ENCODE measurements at places on chromosomes 6 and 20. TPM values are rescaled to one million over a fixed set of nuclear protein-coding genes. Genes with fewer than 3 reads are reported as not detected.

The UBE2J1 gene
- 31.2 TPM for total RNA-seq

The MYB gene
- total RNA-seq: 30.7 TPM

The PCK1 gene
- not detected for total RNA-seq

The CGA gene
- total RNA-seq: not detected

The SIRPG gene
- 16.8 TPM for total RNA-seq

Data from activated CD8-positive, alpha-beta memory T cell treated with anti-CD3 and anti-CD28 coated beads for 36 hours (primary cell).